ENCODE measurements at places on chromosomes 3 and 15.

DNA sequence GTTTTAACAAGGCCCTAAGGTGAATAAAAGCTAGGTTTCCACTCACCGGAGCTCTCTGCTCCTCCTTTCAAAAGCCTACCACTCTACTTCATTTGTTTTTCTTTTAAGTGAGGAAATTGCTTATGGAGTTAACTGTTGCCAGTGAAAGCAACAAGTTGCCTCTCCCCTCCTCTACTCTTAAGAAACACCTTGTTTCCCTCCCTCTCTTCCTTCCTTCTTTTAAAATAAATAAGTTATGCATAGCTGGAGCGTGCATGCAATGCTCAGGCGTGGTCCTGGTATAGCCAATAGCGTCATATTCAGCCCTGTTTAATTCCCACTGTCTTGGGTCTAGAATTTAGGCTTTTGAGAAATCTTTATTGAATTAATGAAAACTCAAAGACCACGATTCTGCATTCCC is 101.1 kb upstream of the IGF1R start:
- no peak for DNase-seq

- no peak for DNase-seq
Measured at GRCh38 chr3:112814266-112814665, 32.4 kb downstream of the CD200R1L start.

DNA sequence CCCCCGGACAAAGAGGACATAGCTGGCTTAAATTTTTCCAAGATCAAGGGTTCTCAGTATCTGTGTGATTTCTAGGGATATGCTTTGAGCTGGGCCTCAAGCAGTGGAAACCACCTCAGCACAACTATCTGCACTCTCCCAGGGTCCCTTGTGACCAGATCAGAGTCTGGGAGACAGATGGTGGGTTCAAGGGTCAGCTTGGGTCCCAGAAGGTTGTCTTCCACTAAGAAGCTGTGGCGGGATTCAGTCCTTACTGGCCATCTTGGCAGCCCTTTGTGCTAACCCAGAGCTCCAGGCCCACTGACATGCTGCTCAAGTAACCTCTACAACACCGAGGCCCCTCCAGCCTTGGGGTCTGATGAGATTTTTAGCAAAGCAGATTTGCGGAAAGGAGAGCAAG is 2.7 kb downstream of the INSYN1 start:
- no peak for DNase-seq

- DNase-seq = no peak
Measured at GRCh38 chr15:48289628-48290027, 41.6 kb upstream of the DUT start.

DNA sequence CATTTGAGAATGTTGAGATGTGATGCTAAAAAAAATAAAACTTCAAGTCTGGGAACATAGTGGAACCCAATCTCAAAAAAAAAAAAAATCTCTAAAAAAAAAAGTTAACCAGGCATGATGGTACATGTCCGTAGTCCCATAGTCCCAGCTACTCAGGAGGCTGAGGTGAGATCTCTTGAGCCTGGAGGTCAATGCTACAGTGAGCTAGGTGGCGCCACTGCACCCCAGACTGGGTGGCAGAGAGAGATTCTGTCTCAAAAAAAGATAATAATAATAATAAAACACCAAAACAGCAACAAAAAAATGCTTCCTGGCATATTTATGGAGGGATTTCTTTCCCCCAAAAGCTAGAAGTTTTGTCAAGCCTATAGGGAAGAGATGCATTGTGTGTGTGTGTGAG is 361.6 kb downstream of the ROBO1 start:
- no peak for DNase-seq

- no peak for DNase-seq
Measured at GRCh38 chr3:14488286-14489041, 51.7 kb downstream of the GRIP2 start.

GRCh38 chr15:80706161-80706560 is 11.1 kb downstream of the ABHD17C start:
- DNase-seq = no peak

DNA sequence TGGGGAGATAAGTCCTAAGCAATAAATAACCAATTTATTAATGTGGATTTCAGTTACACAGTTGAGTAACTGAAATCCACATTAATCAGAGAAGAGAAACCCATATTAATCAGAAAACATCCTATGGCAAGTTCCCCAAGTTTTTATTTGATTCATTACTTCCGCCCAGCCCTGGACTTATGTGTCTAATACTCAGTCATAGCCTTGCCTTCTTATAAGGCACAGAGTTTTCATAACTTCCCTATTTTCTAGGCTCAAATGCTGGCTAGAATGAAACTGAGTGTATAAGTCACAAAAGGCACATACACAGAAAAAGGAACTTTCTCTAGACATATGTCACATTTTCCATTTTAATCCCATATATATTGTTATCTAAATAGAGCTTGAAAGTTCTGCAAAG is 28.8 kb downstream of the CD47 start:
- DNase-seq = no peak

GRCh38 chr3:5376761-5377160 is 189.3 kb downstream of the EDEM1 start:
- DNase-seq = no peak

DNA sequence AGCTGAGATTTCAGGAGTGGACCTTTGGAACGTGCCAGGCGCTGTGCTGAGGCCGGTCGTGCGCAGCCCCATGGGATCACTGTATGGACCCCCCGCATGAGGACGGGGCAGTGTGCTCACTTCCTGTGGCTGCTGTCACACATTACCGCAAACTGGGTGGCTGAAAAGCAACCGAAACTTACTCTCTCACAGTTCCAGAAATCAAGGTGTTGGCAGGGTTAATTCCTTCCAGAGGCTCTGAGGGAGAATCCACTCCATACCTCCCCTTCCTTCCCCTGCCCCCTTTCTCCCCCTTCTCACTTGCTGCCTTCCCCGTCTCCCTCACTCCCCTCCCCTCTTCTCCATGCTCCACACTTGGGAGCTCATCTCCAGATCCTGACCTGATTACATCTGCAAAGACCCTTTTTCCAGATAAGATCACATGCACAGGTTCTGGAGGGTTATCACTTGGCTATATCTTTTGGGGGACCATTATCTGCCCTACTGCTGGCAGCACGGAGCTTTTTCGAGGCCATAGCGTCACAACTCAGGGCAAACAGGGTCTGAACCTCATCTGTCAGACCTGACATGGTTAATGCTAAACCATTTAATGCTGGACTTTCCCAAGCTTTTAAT is 41.2 kb downstream of the KLF13 start:
- DNase-seq = no peak

GRCh38 chr3:23430781-23431398 is 227.8 kb downstream of the UBE2E2 start:
- no peak for DNase-seq

GRCh38 chr15:64781299-64781698 is 5.9 kb upstream of the RBPMS2 start:
- DNase-seq = no peak

GRCh38 chr3:23904545-23904944 is 12.2 kb downstream of the NKIRAS1 start:
- no peak for DNase-seq

DNA sequence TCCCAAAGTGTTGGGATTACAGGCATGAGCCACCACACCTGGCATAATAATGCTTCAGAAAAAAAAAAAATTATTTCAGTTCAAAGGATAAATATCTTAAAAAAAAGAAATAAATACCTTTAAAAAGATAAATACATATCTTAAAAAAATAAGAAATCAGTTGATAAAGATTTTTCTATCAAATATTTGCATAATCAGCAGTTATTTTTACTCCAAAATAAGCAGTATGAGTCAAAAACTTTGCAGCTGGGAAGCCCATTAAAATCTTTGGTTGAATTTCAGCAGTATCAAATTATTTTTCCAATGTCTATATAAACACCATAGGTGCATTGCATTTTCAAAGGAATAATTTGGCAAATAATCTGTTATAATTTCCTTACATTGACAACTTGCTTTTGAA is 202.5 kb downstream of the KBTBD8 start:
- no peak for DNase-seq

- no peak for DNase-seq
Measured at GRCh38 chr3:38031022-38031994, 1.9 kb upstream of the PLCD1 start.

GRCh38 chr15:69951256-69951897 is 146.3 kb downstream of the TLE3 start:
- no peak for DNase-seq

GRCh38 chr15:26504009-26504408 is 268.9 kb downstream of the GABRB3 start:
- no peak for DNase-seq

GRCh38 chr3:41318520-41318919 is 119.2 kb downstream of the CTNNB1 start:
- no peak for DNase-seq

GRCh38 chr3:171980578-171981270 is 58.7 kb upstream of the FNDC3B start:
- no peak for DNase-seq

- no peak for DNase-seq
Measured at GRCh38 chr15:67133738-67134066, 68.3 kb downstream of the SMAD3 start.

GRCh38 chr3:32296251-32297204 is 58.0 kb downstream of the CMTM8 start:
- no peak for DNase-seq

DNA sequence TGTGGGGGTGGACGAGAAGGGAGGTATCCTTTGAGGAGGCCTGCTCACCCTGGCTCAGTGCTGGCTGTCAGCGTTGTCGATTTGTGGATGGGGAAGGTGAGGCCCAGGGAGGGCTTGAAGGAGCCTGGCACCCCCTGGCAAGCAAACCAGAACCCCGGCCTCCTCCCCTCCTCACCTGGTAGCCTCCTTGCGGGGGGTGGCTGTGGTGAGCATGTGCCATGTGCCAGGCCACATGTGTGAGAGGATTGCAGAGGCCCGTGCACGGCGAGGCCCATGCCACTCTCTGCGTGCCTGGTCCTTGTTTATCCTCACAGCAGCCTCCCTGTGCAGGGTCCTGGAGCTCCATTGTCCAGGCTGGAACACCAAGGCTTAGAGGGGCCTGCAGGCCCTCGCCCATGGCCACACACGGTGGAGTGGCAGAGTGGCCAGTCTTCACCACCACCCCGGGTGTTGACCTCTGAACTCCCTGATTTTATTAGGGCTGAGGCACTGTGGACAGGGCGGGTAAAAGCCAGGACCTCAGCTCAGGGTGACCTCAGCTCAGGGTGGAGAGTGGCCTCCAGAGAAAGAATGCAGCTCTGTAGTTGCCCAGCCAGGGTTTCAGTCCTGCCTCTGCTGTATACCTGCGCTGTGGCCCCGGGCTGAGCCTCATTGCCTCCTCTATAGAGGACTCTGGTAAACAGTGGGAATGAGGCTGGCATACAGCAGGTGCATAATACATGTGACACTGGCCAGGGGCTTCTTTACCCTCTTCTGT is 29.1 kb downstream of the HDAC11 start:
- DNase-seq = no peak

DNA sequence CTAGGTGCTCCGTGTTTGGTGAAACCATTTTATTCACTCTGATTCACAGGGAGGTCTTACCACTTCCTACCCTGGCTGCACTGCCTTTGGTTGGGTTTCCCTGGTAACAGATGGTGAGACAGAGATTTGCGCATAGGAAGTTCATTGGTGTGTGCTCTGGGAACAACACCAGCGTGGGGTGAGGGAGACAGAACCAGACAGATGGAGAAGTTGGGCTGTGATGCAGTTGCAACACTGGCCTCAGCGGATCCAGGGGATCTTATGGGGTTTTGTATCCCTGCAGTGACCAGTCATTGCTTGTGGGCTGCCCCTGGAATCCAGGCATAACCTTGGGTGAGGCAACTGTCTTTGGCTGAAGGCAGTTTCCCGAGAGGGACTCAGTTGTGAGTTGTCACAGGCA is 12.5 kb upstream of the IL16 start:
- no peak for DNase-seq

- no peak for DNase-seq
Measured at GRCh38 chr3:162704799-162705385, 1208.3 kb downstream of the OTOL1 start.

DNA sequence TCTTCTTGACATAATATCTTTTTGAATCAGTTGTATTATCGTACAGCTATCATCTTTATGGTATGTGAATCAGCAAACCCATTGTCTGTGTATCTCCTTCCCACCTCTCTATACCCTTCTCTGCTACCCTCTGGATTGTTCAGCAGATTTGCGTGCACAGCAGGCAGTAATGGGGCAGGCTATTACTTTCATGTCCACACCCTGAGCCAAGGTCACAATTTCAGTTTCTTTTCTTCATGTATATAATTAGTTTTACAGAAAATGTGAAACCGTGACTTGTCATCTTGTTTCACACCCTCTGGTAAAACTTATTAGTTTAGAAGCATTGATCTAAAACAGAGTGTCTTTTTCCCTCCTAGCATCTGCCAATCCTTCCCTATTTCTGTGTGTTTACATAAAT is 770.4 kb upstream of the SEMA6D start:
- no peak for DNase-seq

- no peak for DNase-seq
Measured at GRCh38 chr15:57213862-57214261, 162.4 kb upstream of the CGNL1 start.

DNA sequence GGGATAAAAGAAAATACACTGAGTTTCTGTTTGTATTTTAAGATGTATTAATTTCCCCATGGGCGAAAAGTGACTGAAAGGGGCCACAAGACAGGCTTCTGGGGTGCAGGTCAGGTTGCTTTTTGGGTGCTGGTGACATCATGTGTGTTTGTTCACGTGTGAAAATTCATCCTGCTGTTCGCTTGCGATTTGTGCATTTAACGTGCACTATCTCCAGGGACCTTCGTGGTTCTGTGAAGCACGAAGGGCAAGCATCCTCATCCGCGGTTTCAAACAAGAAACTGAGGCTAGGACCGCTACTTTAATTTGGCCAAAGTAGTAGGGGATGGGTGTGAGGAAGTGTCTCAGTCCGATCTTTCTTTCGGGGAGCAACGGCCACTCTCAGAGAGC is 1.6 kb upstream of the SMAD6 start:
- no peak for DNase-seq

GRCh38 chr3:99867594-99868310 is 50.1 kb downstream of the CMSS1 start:
- DNase-seq = no peak

DNA sequence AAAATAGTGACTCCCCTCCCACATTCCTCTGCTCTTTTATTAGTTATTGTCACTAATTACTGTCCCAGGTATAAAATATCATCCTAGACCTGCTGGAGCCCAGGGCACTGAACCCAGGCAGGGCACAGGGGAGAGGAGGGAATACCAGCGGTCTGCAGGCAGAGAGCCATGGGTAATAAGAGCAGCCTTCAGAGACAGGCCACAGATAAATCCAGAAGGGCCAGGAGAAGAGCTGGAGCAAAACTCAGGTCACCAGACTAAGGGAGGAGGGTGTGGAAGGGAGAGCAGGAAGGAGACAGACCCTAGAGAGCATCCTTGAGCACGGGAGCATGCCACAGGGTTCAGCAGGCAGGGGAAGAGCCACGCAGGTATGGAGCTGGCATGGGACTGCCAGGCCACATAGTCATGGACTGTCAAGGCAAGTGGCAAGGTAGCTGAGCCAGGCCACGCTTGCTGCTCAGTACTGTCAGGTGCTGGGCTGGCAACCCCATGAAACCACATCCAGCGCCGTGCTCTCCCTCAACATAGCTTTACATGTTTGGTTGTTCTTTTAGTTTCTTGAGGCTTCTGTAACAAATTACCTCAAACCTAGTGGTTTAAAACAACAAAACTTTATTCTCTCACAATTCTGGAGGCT is 15.6 kb upstream of the CAPN3 start:
- DNase-seq = no peak

Data from left forelimb (tissue), 1 donor.